Activated naive CD4-positive, alpha-beta T cell treated with anti-CD3 and anti-CD28 coated beads for 36 hours (primary cell): ENCODE measurements at places on chromosomes 13 and 19.

- DNase-seq: no peak
Observed at GRCh38 chr13:77919921-77920294, 1.3 kb upstream of the EDNRB start.

DNA sequence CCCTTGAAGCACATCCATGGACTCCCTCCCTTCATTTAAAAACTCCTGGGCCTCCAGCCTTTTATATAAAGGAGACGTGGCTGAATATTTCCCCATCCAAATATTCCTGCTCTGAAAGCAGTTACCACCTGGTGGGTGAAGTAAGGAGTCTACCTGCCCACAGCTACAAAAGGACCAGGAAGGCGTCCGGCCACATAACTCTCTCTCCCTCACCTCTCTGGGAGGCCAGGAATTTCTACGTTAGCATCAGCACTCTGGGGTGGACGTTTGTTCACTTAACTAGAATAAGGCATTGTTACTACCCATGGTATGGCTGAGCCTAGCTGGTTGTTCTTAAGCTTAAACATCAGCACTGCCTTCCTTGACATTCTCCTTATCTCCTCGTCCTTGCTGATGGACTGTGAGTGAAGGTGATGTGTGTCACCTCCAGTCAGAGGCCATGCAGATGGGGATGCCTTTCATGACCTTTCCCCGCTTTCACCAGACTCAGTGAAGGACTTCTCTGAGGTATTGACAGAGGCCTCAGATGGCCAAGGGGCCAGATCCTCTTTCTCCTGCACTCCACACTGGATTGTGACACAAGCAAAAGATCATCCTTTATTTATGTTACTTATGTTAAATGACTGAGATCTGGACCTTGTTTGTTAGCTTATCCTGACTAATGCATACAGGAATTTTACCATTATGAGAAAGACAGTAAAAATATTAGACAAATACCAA, 22.2 kb upstream of the KPNA3 start:
- DNase-seq: no peak

- no peak for DNase-seq
Observed at GRCh38 chr13:35496761-35497386, 20.4 kb upstream of the MAB21L1 start.

DNA sequence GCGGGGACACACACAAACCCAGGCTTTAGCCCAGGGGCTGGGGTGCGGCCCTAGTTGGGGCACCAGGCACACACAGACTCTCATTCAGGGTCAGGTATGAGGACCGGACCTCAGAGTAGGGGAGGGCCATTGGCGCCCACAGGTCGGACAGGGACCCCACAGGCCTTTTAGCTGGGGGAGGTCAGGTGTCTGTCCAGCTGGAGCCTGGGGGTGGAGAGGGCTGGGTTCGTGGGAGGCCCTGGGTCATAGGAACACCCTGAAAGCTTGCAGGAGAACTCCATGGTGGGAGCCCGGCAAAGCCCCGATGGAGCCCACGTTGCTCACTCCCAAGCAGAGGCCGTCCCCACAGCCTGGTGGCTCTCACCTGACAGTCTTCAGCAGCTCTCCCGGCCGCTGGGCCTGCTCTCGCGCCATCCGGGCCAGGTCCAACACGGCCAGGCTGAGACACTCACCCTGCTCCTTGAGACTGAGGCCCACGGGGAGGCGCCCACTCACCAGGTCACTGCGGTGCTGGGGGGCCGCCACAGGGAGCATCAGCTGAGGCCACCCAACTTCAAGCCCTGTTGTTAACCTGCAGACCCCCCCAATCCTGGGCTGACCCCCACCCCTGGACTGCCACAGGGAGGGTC, 5.0 kb downstream of the JAK3 start:
- DNase-seq: no peak

DNA sequence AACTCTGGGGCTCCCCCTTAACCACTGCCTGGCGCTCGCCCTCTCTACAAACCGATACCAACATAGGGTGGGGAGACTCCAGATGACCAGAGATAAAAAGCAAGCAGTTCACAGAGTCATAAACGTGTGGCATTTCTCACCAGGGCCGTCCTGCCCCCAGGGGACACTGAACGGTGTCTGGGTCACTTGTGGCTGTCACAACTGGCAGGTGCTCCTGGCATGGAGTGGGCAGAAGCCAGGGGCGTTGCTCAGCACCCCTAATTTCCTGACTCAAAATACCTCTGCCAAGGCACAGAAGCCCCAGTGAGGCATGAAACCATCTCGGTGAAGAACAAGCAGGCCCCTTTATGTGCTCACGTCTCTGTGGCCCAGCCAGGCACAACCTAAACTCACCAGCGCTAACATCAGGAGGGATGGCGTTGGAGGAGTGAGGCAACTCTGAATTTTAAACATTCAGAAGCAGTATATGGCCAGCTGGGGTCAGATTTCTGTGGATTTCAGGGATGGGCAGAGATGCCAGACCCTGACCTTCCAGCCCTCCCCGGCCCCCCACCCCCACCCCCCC, 1.8 kb downstream of the PIP5K1C start:
- DNase-seq: no peak

DNA sequence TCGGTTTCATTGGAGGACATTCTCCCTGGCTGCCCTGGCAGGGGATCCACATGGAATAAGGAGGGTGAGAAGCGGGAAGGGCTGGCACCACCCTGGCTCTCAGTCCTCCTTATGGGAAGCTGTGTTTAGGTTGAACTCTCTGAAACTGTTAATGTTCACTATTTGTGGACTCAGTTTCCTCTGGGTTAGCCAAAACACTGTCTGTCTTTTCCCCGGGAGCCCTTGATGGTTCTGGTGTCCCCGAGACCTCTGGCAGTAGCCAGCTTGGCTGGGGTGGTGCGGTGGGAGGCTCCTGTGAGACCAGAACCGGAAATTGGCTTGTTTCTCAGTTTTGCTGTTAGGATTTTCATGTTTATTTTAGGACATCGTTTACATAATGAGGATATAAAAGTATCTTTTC, 48.3 kb upstream of the TEX29 start:
- no peak for DNase-seq

- no peak for DNase-seq
Observed at GRCh38 chr19:47820410-47820809, 1.3 kb upstream of the CRX start.

DNA sequence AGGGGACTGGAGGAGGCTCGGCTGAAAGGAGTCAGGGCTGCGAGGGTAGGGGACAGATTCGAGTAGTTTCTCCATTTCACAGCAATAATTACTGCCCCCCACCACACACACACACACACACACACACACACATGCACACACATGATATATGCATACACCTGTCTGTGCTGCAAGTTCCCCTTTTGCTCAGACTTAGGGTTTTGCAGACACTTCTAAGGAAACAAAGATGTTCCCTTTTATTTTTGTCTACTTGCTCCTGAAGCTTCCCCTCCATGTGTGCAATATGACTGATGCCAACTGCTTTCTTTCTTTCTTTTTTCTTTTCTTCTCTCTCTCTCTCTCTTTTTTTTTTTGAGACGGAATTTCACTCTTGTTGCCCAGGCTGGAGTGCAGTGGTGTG, 13.4 kb downstream of the MBD3L2B start:
- no peak for DNase-seq
